ENCODE measurements at places on chromosomes 5 and 9. TPM values are rescaled to one million over a fixed set of nuclear protein-coding genes. Genes with fewer than 3 reads are reported as not detected.

The FASTKD3 gene
- total RNA-seq, result 9.4 TPM

The PKD2L2 gene
- total RNA-seq, result not detected

The SLC46A2 gene
- total RNA-seq, result not detected

The ANXA2R gene
- total RNA-seq, result 1.9 TPM

The PCDHB3 gene
- 21.6 TPM for total RNA-seq

The GAPT gene
- total RNA-seq, result 1.6 TPM

The ADAMTS6 gene
- 17.3 TPM for total RNA-seq

The GPRIN1 gene
- 1.0 TPM for total RNA-seq

The FOXD4L4 gene
- total RNA-seq, result 0.38 TPM

The CDC25C gene
- 6.8 TPM for total RNA-seq

The C9orf50 gene
- 0.87 TPM for total RNA-seq

The INSL4 gene
- total RNA-seq, result not detected

The SYK gene
- total RNA-seq, result 3.8 TPM

The PGM5 gene
- total RNA-seq, result 9.8 TPM

The FOXD1 gene
- 0.09 TPM for total RNA-seq

The FRMD3 gene
- total RNA-seq, result 0.40 TPM

The ENTPD8 gene
- 1.4 TPM for total RNA-seq

The NDST1 gene
- 132 TPM for total RNA-seq

The TICAM2 gene
- 1.6 TPM for total RNA-seq

The SLC4A9 gene
- 2.5 TPM for total RNA-seq

The AJM1 gene
- 3.8 TPM for total RNA-seq

The CAVIN4 gene
- 4.3 TPM for total RNA-seq

The CCDC183 gene
- 25.1 TPM for total RNA-seq

The F2RL2 gene
- total RNA-seq, result 3.3 TPM

The CERT1 gene
- total RNA-seq, result 35.6 TPM

The ZDHHC11 gene
- 11.4 TPM for total RNA-seq

The SOX30 gene
- total RNA-seq, result not detected

The SPRY4 gene
- total RNA-seq, result 21.3 TPM
